ENCODE measurements at places on chromosomes 12 and 14. TPM values are rescaled to one million over a fixed set of nuclear protein-coding genes. Genes with fewer than 3 reads are reported as not detected.

The AMDHD1 gene
- 0.63 TPM for total RNA-seq

The NOVA1 gene
- total RNA-seq, result 16.9 TPM

The ACACB gene
- total RNA-seq, result 14.7 TPM

The PIK3C2G gene
- 0.09 TPM for total RNA-seq

The ZDHHC22 gene
- total RNA-seq, result not detected

The OR8S1 gene
- not detected for total RNA-seq

The SYT1 gene
- 43.3 TPM for total RNA-seq

The TC2N gene
- total RNA-seq, result 1.6 TPM

The RASSF8 gene
- 128 TPM for total RNA-seq

The NFKBIA gene
- total RNA-seq, result 34.1 TPM

The MYF5 gene
- total RNA-seq, result not detected
